CD4-positive, alpha-beta T cell treated with Interleukin-6 for 4 hours (primary cell): ENCODE measurements at places on chromosomes 11 and 22.

- DNase-seq, result no peak
Observed at GRCh38 chr11:105881027-105881426, 141.0 kb downstream of the MSANTD4 start.

DNA sequence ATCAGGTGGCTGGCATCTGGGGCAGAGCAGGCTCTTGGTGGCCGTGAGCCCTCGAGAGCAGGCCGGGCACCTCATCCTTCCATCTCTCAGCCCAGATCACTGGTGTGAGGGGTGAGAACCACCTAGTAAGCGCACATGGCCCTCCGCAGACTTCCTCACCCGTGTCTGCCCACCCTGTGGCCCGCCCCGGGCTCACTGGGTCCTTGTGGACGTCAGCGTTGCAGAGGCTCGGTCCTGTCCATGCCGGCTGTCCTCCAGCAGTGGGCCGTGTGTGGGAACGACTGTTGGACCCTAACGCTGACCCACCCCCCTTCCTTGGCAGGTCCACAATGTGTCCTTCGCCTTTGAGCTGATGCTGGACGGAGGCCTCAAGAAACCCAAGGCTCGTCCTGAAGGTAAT is 17.2 kb upstream of the PARVG start:
- DNase-seq, result no peak

- no peak for DNase-seq
Observed at GRCh38 chr22:32932176-32932575, 126.0 kb downstream of the SYN3 start.

DNA sequence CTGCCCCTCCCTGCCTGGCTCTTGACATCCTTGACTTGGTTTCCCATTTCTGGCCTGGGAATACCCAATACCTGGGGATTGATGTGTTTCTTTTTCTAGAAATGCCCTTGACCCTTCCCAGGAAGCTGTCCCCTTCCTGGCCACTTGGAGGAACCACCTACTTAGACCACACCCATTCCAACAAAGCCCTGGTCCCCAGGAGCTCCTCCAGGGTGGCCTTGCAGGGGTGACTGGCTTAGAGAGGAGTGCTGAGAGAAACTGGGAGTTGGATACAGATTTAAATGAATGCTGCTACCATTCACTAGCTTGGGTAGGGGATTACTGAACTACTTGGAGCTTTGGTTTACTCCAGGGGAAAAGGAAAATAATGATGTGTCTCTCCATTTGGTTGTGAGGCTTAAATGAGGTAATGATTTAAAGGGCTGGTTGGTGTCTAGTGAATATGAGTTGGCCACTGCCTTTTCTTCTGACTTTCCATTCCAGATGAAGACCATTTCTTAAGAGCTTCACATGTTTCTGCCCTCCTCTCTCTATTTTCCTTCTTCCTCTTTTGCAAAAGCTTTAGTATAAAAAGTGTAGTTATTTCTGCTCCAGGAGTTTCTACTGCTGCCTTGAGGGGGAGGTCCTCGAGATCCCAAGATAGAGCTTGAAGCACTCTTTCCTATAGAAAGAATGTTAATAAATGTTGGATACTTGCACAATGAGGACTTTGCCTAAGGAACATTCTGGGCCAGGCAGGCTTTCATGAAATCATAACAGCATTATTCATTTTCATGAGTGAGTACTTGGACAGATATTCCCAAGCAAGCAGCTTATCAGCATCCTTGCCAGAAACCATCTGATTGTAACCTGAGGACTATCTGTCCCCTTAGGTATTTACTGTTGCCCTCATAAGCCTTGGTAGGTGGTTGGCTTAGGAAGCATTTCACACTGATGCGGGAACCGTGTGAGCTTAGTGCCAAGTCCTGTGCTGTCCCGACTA is 22.4 kb downstream of the PANX1 start:
- no peak for DNase-seq
